ENCODE measurements at places on chromosomes 6 and 20.

DNA sequence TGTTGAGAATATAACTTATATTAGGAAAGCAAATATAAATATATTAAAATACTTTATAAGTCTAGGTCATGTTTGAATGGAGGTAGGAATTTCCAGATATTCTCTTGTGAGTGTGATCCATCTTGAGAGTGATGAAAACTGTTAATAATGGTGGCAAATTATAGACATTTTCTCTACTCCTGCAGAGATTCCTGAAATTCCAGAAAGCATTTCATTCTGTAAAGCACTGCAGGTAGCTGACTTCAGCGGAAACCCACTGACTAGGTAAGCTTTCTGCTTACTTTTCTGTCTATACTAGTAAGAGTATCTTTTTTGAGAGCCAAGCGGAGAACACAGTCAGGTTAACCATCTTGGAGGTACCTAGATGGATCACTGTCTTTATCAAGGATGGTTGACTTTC is 84.0 kb downstream of the LRRC1 start:
- DNase-seq: no peak

- no peak for DNase-seq
Observed at GRCh38 chr6:165580136-165580535, 82.9 kb downstream of the PDE10A start.

DNA sequence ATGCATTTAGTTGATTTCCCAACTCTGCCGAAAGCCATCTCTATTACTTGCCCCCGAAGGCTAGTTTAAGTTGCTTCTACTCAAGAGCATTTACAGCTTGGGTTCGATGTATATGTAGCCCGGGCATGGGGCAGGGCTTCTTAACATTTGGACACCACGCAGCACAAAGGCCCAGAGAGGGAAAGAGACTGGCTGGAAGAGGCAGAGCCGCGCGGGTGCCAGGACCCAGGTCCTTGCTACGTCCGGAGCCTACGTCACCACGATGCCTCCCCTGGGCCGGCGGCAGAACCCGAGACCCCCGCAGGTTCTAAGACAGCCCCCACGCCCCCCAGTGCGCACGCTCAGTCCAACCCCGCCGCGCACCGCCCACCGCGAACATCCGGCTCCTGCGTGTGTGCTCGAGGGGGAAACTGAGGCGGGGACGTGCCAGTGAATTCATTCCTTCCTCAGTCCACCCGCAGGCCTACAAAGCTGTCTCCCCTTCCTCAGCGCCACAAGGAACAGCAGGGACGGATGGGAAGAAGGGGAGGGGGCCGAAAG is 367 bp upstream of the PCIF1 start:
- DNase-seq: no peak

DNA sequence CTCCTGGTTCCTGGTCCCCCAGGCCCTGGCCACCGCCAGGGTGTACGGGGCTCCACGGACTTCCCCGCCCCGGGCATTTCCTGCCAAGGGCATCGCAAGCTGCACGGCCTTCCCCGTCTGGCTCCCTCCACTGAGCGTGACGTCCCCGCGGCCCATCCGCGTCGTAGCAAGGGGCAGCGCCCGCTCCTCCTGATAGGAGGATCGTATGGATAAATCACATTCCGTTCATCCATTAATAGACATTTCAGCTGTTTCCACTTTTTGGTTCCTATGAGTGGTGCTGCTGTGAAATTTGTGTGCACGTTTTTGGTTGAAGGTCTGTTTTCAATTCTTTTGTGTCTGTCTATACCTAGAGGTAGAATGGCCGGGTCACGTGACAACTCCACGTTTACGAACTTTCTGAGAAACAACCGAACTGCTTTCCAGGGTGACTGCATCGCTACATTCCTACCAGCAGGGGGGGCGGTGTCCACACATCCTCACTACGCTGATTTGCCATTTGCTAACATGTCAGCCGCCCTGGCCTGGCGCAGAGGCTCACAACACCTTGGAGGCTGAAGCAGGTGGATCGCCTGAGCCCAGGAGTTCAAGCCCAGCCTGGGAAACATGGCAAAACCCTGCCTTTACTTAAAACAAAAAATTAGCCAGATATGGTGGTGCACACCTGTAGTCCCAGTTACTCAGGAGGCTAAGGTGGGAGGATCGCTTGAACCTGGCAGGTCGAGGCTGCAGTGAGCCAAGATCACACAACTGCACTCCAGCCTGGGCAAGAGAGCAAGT is 37.7 kb downstream of the KCNQ2 start:
- DNase-seq: peak; percentile 37

GRCh38 chr6:168867247-168868102 is 386.2 kb downstream of the THBS2 start:
- DNase-seq: no peak

DNA sequence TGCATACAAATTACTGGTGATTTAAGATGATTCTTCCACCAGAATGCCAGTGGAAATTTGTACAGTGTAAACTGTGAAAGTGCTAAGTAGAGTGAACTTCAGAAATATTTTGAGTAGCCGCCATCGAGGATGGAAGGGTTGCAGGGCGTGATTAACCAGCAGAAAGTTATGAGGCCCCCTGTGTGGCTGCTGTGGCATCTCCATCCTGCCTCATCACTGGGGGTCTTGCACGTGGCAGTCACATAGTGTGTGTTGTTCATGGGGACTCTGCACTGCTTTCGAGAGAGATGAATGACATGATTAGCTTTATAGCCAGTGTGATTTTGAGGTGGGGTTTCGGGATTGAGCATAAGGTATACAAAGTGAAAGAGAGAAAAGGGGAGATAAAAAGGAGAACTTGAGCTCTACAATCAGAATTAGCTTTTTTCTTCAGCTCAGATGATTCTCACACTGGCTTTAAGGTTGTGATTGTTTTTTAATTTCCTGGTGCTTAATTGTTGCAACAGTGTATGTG is 26.4 kb downstream of the KCTD20 start:
- no peak for DNase-seq

- no peak for DNase-seq
Observed at GRCh38 chr20:58471193-58472164, 43.7 kb downstream of the APCDD1L start.

DNA sequence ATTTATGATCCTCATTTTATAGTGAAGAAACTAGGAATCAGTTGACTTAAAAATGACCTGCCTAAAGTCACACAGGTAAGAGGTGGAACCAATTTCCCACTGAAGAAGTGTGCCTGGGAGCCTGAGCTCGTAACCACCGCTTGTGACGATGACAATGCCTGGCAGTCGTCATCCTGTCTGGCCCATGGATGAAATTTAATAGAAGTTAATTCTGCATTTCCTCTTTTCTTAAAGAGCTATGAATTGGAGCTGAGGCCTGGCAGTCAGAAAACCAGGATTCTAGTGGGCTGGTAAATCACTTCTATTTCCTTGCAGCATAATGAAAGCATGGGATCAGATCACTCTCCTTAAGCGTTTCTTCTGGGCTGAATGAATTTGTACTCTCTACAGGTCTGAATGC is 200.0 kb upstream of the SGK1 start:
- DNase-seq: no peak

DNA sequence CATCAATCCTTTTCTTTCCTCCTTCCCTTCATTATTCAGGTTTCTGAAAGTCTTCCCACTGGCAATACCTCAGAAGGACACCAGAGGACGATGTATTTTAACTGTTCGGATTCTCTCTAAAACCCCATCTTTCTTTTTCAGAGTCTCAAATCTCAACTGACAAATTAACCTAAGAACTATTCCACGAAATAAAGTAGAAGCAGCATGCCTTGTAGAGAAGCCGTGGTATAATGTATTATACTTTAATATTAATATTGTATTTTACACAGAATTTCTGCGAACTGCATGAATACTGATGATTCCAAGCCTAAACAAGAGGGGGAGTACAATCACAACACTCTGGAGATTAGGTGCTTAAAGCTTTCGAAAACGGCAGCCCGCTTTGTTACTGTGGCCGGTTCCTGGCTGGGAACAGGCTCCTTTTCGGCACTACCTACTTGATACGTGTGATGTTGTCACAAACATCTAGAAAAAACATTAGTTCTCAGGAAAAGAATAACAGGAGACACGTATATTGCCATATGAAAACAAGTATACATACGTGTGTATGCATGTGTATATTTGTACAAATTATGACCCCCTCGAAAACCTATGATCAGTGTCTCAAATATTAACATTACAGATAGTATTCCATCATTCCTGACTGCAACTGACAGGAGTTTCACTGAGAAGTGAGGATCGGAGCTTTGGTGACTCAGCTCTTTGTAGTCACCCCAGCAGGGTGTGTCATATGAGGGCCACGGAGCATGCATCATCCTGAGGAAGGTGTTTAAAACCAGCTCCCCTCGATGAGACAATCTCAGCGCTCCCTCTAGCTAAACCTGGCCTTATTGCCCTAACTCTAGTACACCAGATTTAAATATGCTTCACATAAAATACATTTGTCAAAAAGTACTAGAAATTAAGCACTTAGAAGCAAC is 319.7 kb upstream of the TCF21 start:
- DNase-seq: no peak

DNA sequence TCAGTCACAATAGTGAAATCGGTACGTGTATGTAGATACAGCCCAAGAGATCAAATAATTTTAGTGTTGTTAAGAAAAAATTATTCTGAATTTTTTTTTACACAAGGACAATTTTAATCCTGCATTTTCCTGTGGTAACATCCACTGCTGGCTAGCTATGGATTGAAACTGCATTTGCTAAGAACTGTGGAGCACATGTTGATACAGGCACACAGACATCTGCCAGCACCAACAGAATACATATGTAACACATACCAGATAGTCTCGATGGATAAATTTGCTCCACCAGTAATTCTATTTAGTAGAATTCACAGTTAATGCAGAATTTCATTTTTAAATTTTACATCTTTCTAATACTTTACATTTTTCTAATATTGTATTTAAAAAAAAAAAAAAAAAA is 2.2 kb downstream of the ASIP start:
- no peak for DNase-seq

DNA sequence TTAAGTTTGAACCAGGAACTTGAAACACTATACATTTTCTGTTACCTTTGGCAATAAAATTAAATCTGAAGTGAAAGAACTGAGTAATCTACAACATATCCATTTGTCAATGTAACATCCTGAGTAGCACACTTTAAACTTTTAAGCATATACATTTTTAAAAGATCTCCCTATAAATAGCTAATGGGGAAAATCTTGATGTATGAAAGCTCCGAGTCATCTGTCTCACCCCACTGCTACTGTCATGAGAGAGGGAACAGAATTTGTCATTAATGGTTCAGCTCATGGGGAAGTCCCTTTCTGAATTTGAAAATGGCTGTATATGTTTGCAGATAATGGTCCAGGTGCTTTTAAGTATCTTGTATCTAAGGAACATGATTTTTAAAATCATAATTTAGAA is 55.2 kb upstream of the NOX3 start:
- DNase-seq: no peak

- DNase-seq: no peak
Observed at GRCh38 chr6:13272131-13273046, 55.9 kb downstream of the TBC1D7 start.

DNA sequence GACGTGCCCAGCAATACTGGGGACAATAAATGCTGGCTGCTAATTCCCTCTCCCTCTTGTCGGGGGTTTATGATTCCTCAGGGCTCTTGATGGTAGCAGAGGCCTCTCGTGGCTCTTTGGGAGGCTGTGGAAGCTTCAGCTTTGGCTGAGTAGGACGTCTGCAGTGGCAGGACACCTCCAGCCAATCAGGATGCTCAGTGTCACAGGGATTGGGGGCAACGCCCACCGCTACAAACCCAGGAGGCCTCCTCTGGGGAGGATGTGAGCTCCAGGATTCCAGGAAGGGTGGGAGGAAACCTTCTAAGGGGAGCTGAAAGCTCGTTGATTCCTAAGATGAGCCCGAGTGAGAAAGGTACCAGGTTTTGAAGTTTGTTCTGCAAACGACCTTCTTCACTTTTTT is 19.4 kb downstream of the RSPO4 start:
- DNase-seq: no peak

DNA sequence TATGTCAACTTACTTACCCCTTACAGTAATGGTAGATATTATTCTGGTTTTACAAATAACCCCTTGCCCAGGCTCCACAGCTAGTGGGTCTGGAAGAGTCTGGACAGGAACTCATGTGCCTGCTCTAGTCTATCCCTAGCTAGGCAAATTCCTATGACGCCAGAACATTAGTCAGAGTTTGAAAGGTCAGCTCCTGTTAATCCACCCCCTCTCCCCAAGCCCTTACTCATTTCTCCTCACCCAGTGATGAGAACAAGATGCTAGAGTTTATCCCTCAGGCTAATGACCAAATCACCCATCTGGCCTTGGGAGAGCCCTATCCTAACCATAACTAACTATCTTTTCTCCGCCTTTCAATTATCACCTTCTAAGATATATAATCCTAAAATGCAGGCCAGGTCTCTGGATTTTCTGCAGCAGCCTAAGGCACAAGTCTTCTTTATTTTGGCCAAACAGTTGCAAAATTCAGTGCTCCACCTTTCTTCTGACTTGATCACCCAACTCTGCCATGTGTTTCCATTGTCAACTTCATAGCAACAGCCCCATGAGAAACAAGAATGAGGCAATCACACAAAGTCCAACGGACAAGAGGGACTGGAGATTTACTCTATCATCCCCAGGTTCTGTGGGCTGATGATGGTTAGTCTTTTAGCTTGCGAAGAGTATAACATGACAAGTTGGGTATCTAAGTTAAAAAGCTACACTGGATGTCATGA is 113.3 kb downstream of the TASP1 start:
- no peak for DNase-seq

DNA sequence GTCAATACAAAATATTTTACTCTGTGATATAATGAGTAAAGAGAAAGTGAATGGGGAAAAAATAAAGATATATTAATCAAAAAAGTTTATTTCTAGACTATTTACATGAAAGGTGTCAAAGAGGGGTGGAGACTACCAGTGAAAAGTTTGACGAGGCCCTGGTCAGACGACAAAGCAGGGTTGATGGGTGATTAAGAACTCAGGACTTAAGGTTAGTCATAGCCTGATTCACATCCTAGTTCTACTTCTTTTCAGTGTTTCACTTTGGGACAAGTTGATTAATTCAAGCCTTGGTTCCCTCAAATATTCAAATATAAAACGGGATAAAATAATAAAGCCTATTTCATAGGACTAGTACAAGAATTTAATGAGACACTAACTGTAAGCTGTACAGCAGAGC is 178.2 kb upstream of the HS3ST5 start:
- DNase-seq: no peak

DNA sequence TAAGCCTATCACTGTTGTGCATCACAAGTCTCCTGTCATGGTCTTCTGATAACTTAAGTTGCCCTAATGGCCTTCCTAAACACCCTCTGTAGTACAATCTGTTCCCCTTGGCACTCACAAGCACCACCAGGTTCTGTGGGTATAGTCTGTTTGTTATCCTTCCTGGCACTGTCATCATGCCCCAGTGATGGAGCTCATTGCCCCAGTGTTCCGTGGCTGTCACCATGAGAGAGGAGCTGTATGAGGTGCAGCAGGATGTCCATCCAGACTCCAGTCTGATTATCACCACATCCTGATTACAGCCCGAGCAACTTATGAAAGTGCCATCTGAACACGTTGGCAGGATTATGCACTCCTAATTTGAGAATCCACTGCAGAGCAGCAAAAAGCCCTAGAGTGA is 380.1 kb downstream of the FRK start:
- DNase-seq: no peak

- no peak for DNase-seq
Observed at GRCh38 chr20:33162753-33163152, 5.2 kb upstream of the BPIFA2 start.

GRCh38 chr6:17957904-17958620 is 29.4 kb downstream of the KIF13A start:
- no peak for DNase-seq
